ENCODE measurements at places on chromosomes 13 and 19. TPM values are rescaled to one million over a fixed set of nuclear protein-coding genes. Genes with fewer than 3 reads are reported as not detected.

- H3K4me1 ChIP-seq: no peaks in the 10 kb centered on the region
- peak overlapping the region; percentile 67 for H3K4me3 ChIP-seq
- peak; percentile 87 for DNase-seq
- H3K36me3 ChIP-seq: no peaks in the 10 kb centered on the region
- H3K27ac ChIP-seq: peak overlapping the region; percentile 73
These were observed 63.6 kb downstream of the ZNF429 start for GRCh38 chr19:21568816-21569493.

DNA sequence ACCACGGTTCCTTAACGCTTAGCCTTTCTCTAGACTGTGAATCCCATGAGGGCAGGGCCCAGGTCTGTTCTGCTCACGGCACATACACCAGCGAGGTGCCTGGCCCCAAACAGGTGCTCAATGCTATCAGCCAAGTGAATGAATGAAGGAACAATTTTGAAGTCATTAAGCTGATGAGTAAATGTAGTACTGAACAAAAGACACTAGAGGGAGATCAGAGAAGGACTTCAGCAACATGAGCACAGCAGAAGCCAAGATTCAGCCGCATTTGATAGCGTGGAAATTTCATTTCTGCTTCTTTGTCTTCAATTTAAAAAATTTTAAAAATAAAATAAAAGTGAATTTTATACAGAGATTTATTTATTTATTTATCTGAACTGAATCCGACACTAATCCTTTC lies 20.1 kb upstream of the MYO16 start:
- H3K27ac ChIP-seq: no peak overlapping the region
- H3K27me3 ChIP-seq: no peaks in the 10 kb centered on the region
- no peak for DNase-seq

- peaks cover 62% of the 10 kb centered on the region for H3K36me3 ChIP-seq
- H3K4me1 ChIP-seq: peaks cover 35% of the 10 kb centered on the region
- no peak overlapping the region for H3K4me3 ChIP-seq
- no peak overlapping the region for H3K27ac ChIP-seq
These were observed 2.3 kb downstream of the EEF2 start for GRCh38 chr19:3982701-3983541.

The C5AR2 gene
- polyA plus RNA-seq: 32.7 TPM

DNA sequence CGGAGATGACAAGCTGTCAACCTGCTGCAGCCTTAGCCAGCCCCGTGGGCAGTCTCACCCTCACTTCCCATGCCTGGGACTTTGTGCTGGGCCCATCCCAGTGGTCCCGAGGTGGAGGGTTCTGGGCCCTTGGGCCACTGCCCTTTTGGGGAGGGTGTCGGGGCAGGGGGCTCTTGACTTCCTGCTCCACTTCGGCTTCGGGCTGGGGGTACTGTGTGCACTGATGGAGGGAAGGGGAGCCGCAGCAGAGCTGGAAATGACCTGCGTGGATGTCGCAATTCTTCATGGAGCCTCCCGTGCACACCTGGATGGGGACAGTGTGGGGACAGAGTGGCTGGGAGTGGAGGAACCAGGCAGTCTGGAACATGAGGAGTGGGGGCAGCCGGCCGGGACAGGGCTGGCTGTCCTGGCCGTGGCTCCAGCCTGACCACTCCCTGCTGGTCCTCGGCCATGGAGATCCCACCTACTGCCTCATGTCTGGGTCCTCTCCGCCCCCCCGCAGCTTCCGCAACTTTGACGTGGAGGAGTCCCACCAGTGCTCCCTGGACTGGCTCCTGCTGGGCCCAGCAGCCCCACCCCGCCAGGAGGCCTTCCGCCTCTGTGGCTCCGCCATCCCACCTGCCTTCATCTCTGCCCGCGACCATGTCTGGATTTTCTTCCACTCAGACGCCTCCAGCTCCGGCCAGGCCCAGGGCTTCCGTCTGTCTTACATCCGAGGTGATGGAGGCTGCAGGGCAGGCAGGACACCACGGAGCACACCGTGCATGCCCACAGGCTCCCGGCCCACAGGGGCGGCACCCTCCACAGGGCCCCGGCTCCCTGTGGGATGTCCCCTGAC lies 10.2 kb downstream of the LRP3 start:
- no peak for DNase-seq
- no peak overlapping the region for H3K27ac ChIP-seq
- H3K4me1 ChIP-seq: peaks cover 29% of the 10 kb centered on the region
- H3K36me3 ChIP-seq: peaks cover 61% of the 10 kb centered on the region

DNA sequence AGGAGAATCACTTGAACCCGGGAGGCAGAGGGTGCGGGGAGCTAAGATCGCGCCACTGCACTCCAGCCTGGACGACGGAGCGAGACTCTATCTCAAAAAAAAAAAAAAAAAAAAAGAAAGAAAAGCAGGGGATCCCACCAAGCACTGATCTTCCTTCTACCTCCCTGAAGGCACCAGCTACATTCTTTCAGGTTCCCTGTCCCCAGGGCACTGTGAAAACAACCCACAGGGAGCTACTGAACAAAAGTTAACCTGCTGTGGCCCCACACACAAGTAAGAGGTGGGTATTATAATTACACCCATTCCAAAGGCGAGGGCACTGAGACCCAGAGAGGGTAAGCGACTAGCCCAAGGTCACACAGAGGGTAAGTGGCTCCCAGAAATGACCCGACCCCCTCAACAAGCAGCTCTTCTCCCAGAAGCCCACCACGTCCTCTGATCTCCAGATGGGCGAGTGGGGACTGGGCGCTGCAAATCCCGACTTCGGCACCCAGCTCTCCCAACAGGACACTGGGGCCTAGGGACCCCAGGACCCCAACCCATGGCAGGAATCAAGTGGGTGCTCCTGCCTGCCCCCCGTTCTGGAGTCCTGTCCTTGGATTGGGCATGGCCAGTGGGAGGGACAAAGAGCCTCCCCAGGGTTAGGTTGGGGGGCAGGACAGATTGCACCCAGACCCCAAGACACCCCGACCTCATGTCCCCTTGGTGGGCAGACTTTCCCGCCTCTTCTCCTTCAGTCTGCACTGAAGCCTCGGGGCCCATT lies 2.4 kb downstream of the LMNB2 start:
- no peak for DNase-seq
- no peak overlapping the region for H3K4me3 ChIP-seq
- no peaks in the 10 kb centered on the region for H3K36me3 ChIP-seq
- H3K4me1 ChIP-seq: peaks cover 21% of the 10 kb centered on the region

The CBARP gene
- polyA plus RNA-seq: not detected

DNA sequence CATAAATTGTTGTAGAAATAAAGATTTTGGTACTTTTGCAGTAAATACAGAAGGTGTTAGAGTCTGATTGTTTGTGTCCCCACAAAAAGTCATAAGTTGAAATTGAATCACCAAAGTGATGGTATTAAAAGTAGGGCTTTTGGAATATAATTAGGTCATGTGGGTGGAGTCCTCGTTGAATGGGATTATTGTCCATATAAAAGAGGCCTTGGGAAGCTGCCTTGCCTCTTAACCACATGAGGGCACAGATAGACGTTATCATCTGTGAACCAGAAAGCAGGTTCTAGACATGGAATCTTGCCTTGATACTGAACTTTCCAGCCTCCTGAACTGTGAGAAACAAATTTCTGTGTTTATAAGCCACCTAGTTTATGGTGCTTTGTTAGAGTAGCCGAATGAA lies 186.8 kb downstream of the PRR20E start:
- H3K4me1 ChIP-seq: no peaks in the 10 kb centered on the region
- H3K27ac ChIP-seq: no peak overlapping the region
- no peak overlapping the region for H3K4me3 ChIP-seq
- H3K36me3 ChIP-seq: no peaks in the 10 kb centered on the region

The SPART gene
- 37.0 TPM for polyA plus RNA-seq

GRCh38 chr13:79307866-79308298 lies 98.2 kb downstream of the RBM26 start:
- H3K27ac ChIP-seq: no peak overlapping the region
- H3K36me3 ChIP-seq: no peaks in the 10 kb centered on the region
- no peak for DNase-seq
- H3K4me1 ChIP-seq: no peaks in the 10 kb centered on the region
- peaks cover 2% of the 10 kb centered on the region for H3K27me3 ChIP-seq

GRCh38 chr19:38695317-38695683 lies 47.9 kb downstream of the ACTN4 start:
- H3K27me3 ChIP-seq: no peaks in the 10 kb centered on the region
- peaks cover 2% of the 10 kb centered on the region for H3K36me3 ChIP-seq
- DNase-seq: peak; percentile 63
- H3K4me1 ChIP-seq: peaks cover 61% of the 10 kb centered on the region
- H3K4me3 ChIP-seq: no peak overlapping the region
- peak overlapping the region; percentile 79 for H3K27ac ChIP-seq

DNA sequence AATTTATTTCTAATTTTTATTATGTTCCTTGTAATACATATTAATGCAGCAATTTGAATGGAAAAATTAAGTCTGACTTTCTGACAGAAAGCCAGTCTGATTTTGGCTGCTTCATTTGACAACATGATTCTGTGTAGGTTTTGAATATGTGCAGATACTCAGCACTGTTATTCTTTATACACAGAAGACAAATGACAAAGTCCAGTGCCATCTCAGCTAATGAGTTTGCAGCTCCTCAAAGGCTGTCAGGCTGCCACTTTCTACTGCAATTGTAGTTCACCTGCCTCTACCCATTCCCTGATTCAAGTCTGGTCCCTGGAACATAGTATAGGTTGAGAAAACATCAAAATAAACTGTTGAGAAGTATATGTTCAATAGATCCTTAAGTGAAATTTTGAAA lies 2.9 kb upstream of the CHAMP1 start:
- peaks cover 18% of the 10 kb centered on the region for H3K4me1 ChIP-seq
- DNase-seq: no peak
- H3K27ac ChIP-seq: no peak overlapping the region
- peaks cover 8% of the 10 kb centered on the region for H3K36me3 ChIP-seq
- no peak overlapping the region for H3K4me3 ChIP-seq
- no peaks in the 10 kb centered on the region for H3K27me3 ChIP-seq

The LILRB3 gene
- polyA plus RNA-seq: 104 TPM

DNA sequence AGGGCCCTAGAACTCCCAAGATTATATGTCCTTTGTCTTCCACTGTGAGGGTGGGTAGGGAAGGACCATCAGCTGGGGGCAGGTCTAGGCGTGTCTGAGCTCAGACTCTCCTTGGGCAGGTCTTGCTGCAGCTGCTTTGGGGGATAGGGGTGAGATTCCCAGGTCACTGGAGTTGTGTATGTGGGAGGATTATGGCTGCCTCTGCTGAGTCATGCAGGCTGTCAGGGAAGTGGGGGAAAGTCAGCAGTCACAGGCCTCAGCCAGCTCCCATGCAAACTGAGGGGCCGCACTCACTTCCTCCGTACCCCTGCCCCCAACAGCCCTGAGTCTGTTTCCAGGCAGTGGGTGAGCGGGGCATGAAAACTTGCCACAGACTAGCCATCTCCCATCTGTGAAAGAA lies 600.8 kb downstream of the DIAPH3 start:
- H3K27me3 ChIP-seq: no peaks in the 10 kb centered on the region
- no peak for DNase-seq
- no peak overlapping the region for H3K27ac ChIP-seq
- H3K4me1 ChIP-seq: no peaks in the 10 kb centered on the region

DNA sequence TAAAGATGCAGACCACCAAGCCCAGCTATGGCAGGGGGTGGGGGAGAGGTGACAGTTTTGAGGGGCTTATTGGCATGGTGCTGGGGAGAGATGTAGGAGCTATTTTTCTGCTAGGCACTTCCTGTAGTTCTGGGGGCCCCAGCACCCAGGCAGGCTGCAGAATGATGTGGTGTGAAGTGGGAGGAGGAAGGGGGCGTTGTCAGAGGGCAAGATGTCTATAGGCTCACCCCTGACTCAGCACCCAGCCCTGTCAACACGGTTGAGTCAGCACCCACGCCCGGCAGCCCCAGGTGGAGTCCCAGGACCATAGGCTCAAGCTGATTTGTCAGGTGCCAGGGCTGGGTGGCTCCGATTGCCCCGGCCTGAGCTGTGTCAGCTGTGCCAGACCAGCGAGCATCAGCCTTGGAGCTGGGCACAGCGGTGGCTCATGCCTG lies 5.8 kb downstream of the KLF2 start:
- H3K4me1 ChIP-seq: peaks cover 60% of the 10 kb centered on the region
- peak overlapping the region; percentile 94 for H3K27ac ChIP-seq
- H3K4me3 ChIP-seq: no peak overlapping the region
- peak; percentile 85 for DNase-seq
- H3K36me3 ChIP-seq: peaks cover 25% of the 10 kb centered on the region

All from CD14-positive monocyte (primary cell).